ENCODE measurements at places on chromosomes 13 and 19.

DNA sequence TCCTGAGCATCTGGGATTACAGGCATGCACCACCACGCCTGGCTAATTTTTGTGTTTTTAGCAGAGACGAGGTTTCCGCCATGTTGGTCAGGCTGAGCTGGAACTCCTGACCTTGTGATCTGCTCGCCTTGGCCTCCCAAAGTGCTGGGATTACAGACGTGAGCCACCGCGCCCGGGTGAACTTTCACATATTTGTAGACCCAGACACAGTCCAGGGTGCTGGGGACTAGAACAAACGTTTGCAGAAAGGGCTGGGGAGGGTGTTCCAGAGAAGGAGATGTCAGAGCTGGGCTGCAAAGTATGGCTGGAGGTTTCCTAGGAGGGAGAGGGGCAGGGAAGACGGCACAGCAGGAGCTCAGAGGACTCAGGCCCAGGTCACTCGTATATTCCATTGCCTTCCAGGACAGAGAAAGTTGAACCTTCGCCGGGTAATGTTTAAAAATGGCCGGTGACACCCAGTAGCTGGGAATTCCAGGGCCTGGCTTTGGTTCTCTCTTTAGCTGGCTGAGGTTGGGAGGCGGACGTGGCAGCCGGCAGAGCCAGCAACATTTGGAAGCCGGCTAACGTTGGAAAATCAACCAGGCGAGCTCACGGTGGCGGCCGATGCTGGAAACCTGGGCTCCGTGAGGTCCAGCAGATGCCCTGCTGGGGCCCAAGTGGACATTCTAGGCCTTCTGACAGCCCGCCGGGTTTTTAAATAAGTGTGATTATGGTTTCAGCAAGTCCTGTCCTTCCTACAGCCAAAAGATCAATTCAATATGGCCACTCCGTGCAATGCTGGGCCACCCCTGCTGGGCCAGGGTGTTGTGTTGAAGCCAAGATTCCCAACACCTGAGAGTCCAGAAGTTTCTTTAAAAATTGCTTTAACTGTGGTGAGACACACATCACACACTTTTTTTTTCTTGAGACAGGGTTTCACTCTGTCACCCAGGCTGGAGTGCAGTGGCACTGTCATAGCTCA is 41.5 kb downstream of the NFIC start:
- DNase-seq = no peak

DNA sequence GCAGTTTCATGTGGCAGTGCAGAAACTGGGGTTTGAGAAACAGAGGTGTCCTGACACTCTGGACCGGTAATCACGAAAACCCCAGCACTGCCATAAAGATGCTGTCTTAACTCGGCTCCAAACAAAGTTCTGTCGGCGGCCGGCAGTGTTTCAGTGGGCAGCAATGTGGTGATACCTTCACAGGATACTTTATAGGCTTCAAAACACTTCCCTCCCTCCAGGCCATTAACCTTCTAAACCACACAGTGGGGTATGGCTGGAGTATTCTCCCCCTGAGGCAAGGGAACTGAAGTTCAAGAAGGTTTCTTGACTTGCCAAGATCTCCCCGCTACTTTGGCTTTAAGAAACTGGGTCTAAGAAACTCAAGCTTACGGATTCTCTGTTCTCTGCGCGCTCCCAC is 1.1 kb downstream of the RUBCNL start:
- no peak for DNase-seq

DNA sequence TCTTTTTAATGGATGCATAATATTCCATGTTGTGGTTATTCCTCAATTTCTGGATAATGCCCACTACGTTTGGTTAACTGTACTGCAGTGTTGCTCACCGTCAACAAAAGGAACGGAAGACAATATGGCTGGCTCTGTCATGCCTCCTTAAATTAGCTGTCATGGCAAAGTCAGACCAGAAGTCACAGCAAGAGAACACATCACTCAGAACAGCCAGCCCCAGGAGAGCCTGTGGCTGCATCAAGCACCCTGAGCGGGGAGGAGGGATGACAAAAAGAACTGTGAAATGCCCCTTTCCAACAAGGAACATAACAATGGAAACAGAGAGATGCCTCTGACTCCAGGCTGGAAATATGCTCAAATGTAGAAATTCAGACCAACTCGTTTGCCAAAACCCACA is 366.0 kb upstream of the ZNF507 start:
- no peak for DNase-seq

- DNase-seq = no peak
Observed at GRCh38 chr19:55336101-55336500, 3.6 kb upstream of the KMT5C start.

- DNase-seq = no peak
Observed at GRCh38 chr19:7851623-7852500, 21.8 kb downstream of the EVI5L start.

DNA sequence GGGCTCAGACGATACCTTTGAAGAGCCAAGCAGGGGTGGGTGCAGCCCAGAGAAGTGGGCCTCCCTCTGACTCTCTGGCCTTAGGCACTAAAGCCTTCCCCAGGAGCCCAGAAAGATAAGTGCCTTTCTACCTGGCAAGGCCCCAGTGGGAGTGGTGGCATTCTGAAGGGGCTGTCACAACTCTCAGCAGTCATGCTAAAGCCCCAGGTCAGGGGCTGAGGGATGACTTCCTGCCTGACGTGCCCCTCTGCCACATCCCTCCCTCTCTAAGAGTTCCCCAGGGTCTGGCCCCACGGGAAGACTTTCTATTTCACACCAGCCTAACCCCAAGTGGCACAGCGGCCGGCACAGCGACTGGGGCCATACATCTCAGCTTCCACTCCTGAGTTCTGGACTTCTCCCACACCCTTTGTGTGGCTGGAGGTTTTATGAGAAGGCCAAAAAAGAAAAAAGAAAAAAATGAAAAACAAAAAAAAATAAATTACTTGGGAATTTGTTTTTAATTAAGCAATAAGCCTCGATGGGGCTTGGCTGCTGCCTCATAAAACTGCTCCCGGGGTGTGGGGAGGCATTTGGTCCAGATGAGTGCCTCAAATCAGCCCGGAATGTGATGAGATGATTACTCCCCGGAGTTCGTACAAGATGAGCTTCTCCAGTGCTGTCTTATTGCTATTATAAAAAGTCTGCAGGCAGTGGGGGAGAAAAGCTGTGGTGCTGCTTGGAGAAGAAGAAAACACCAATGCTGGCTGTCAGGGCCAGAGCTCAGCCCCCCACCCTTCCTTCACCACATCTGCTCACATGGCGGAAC is 28.5 kb upstream of the PLEKHF1 start:
- DNase-seq = peak; percentile 5

GRCh38 chr13:77565635-77566034 is 30.1 kb downstream of the SCEL start:
- peak; percentile 4 for DNase-seq

DNA sequence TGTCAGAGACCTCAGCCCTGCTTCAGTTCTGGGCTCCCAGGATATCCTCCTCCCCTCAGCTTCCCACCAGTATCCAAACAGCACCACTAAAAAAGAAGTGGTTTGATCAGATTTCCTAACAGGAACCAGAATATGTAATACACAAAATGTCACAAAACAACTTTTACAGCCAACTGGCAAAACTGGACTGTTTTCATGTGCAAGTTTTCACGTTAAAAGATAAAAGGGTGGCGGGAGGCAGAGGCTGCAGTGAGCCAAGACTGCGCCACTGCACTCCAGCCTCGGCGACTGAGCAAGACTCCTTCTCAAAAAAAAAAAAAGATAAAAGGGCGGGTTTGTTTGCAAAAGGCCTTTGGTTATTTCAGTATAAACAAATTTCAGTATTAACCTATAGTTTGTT is 13.1 kb downstream of the PCID2 start:
- DNase-seq = no peak

GRCh38 chr19:41298348-41298964 is 11.5 kb upstream of the CCDC97 start:
- DNase-seq = no peak

- no peak for DNase-seq
Observed at GRCh38 chr13:80798576-80799133, 457.7 kb upstream of the SPRY2 start.

DNA sequence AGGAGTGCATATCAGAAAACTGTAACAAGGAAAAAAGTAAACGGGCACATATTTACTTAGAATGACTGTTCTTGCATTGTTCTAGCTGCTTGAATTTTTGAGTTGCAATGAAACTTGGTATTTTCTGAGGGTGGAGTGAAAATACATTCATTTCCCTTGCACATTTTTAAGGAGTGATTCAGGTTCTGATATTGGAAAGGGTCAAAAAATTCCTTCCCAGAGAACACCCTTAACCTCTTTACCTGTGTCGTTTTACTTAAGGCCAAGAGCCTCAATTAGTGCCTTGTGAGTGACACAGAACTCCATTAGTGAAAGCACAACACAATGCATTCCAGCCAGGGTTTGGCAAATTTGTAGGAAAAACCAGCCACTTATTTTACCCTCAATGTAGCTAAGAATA is 2.3 kb downstream of the ITGBL1 start:
- no peak for DNase-seq

DNA sequence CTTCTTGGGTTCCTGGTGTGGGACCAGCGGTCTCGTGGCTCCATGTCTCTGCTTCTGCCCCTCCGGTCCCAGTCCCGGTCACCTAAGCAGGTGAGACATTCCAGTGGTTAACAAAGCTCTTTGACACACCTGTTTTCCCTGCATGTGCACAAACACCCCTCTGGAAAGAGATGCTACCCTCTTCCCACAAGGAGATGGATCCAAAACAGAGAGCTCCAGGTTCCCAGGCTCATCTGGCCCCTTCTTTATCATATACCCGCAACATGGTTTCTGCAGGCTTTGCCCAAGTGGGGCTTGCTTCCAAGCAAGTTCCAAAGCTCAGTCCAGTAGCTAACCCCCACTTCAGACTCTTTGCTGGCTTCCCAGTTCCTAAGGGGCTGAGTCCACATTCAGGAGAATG is 17.8 kb downstream of the PEG3 start:
- no peak for DNase-seq

- DNase-seq = no peak
Observed at GRCh38 chr19:38837656-38838121, 6.1 kb upstream of the ECH1 start.

DNA sequence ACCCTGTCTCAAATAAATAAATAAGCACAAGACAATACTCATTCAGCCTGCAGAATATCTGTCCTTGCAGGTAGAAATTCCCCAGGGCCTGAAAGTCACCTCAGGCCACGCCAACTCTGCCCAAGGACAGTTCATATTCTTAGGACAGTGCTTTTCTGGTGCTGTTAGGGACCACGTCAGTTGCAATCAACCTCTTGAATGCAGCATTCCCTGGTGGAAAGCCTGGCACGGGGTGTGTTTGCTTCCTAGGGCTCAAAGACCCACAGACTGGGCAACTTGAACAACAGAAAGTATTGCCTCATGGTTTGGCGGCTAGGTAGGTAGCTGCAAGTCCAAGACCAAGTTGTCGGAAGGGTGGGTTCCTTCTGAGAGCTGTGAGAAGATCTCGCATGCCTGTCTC is 160.3 kb downstream of the KCTD15 start:
- no peak for DNase-seq

GRCh38 chr13:78732445-78733017 is 73.6 kb upstream of the OBI1 start:
- no peak for DNase-seq

GRCh38 chr13:110874508-110874960 is 40.3 kb downstream of the ANKRD10 start:
- peak; percentile 84 for DNase-seq

- peak; percentile 23 for DNase-seq
Observed at GRCh38 chr13:42996584-42996983, 4.5 kb upstream of the EPSTI1 start.

GRCh38 chr13:80830431-80830830 is 489.5 kb upstream of the SPRY2 start:
- no peak for DNase-seq

DNA sequence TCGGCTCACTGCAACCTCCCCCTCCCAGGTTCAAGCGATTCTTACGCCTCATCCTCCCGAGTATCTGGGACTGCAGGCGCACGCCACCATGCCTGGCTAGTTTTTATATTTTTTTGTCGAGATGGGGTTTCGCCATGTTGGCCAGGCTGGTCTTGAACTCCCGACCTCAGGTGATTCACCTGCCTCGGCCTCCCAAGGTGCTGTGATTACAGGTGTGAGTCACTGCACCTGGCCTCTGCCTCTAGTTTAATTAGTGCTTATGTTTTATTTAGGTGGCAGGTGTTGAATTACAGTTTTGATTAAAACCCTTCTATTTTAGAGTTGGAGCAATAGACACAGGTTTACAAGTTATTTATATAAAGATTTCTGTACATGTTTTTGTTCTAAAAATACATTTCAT is 42.8 kb downstream of the ATP11A start:
- DNase-seq = no peak

GRCh38 chr13:110490009-110490770 is 71.3 kb downstream of the RAB20 start:
- DNase-seq = no peak

GRCh38 chr19:40674291-40674690 is 16.2 kb downstream of the NUMBL start:
- no peak for DNase-seq

DNA sequence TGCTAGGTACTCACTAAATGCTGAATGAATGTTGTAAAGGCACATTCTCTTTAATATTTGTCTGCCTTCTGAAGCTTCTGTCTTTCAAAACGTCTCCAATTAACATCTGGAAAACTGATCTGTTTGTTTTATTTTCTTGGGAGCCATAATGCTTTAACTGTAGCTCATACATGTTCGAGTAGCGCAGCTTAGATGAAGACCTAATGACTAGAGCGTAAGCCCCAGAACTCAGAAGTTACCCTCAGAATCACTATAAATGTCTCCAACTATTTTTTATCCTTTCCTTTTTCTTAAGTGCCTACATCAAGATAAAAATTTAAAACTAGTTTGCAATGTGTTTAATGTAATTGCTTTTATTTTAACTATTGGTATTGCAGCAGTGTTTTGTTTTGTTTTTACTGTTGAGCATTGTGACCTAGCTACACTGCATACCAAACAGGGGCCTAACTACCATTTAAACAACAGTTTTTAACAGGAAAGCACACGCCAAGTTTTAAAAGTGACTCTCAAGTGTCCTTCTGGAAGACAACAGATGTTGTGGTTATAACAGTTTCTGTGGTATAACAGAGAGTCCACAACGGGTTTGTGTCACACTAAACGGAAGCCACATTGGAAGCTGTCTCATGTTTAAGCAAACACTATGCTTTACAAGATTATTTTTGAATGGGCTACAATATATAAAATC is 42.0 kb downstream of the MRPL57 start:
- no peak for DNase-seq

- no peak for DNase-seq
Observed at GRCh38 chr13:43802511-43802910, 15.7 kb upstream of the ENOX1 start.

- no peak for DNase-seq
Observed at GRCh38 chr13:99353246-99353600, 46.0 kb upstream of the GPR183 start.

DNA sequence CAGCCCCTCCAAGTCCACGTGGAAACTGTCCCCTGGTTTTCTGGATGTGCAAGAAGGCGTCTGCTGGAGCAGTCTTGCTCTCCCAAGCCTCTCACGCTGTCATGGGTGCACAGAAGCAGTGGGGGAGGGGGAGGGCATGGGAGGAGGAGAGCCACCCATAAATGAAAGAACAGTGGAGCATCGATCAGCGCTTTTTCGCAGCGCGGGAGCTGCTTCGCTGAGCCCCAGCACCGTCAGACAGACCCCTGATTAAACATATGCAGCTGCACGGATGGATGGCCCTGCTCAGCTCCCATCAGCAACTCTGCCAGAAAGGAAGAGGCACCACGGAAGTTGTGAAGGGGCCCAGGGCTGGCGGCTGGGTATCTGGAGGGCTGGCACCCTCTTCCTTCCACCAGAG is 264.9 kb downstream of the UQCRFS1 start:
- DNase-seq = no peak

Measured in urothelium cell line (cell line).